ENCODE measurements at places on chromosomes 11 and 22.

DNA sequence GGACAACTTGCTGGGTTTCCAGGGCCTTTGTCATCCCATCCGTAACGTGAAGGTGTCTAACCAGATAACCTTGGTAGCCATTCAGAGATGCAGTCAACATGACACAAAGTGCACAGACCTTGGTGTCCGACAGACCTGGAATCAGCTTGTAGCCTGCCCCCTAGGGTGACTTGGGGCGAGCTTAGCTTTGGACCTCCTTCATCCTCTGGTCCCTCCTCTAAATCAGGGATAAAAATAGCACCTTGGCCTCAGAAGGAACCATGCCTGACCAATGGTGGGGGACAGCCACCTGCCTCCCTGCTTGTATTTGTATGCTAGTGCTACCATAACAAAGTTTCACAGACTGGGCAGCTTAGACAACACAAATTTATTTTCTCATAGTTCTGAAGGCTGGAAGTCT is 3.7 kb downstream of the SNRPD3 start:
- H3K36me3 ChIP-seq: peaks cover 27% of the 10 kb centered on the region
- H3K27ac ChIP-seq: no peak overlapping the region
- H3K4me1 ChIP-seq: peaks cover 2% of the 10 kb centered on the region
- DNase-seq: no peak
- no peaks in the 10 kb centered on the region for H3K27me3 ChIP-seq
- H3K4me3 ChIP-seq: no peak overlapping the region

- H3K36me3 ChIP-seq: no peaks in the 10 kb centered on the region
- H3K4me3 ChIP-seq: no peak overlapping the region
- H3K27ac ChIP-seq: no peak overlapping the region
- H3K27me3 ChIP-seq: no peaks in the 10 kb centered on the region
- H3K4me1 ChIP-seq: peaks cover 11% of the 10 kb centered on the region
- DNase-seq: no peak
Observed at GRCh38 chr11:74701351-74701750, 29.9 kb downstream of the CHRDL2 start.

DNA sequence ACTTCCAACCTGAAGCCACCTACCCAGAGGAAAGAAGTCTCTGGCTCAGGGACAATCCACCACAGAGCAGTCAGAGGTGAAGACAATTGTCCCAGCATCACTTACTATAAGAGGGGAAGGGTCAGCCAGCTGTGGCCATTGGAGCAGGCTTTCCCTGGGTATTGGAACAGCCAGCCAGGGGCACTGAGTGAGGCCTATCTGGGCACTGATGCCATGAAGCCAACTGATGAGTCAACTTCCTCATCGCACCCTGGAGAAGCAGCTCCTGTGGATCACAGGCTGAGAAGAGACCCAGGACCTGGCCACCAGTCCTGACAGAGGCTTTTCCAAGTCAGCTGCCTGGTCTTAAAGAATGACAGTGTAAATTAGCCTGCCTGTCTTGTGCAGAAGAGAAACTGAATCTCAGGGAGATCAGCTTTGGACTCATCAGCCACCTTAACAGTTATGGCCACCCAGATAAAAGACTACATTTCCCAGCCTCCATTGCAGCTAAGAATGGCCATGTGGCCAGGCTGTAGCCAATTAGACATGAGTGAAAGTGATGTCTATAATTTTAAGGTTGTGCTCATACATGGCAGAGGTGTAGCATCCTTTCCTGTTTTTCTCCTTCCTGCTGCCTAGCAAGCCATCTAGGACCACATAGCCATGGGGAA is 19.0 kb downstream of the CHST1 start:
- no peak overlapping the region for H3K27ac ChIP-seq
- H3K27me3 ChIP-seq: peaks cover 4% of the 10 kb centered on the region
- no peaks in the 10 kb centered on the region for H3K36me3 ChIP-seq
- H3K4me3 ChIP-seq: no peak overlapping the region
- DNase-seq: peak; percentile 22

GRCh38 chr11:71408826-71409225 is 39.4 kb downstream of the DHCR7 start:
- no peak for DNase-seq
- H3K36me3 ChIP-seq: no peaks in the 10 kb centered on the region
- H3K4me1 ChIP-seq: no peaks in the 10 kb centered on the region

DNA sequence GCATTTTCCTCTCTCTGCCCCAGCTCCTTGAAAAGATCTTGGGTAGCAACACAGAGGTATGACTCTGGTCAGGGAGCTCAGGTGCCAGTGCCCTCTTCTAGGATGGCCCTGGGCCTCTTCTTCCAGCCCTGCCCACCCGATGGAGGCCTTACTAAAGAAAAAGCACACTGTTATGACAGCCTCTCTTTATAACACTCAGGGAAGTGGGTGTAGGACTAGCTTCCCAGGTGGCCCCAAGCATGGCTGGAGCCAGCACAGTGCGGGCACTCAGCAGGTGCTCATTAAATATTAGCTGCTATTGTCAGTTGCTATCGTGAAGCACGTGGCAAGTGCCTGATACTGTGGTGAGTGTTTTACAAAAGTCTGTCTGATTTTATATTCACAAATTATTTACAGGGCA is 127.2 kb upstream of the B3GAT1 start:
- H3K4me1 ChIP-seq: no peaks in the 10 kb centered on the region
- no peaks in the 10 kb centered on the region for H3K36me3 ChIP-seq
- H3K4me3 ChIP-seq: no peak overlapping the region
- H3K27me3 ChIP-seq: no peaks in the 10 kb centered on the region
- DNase-seq: no peak

DNA sequence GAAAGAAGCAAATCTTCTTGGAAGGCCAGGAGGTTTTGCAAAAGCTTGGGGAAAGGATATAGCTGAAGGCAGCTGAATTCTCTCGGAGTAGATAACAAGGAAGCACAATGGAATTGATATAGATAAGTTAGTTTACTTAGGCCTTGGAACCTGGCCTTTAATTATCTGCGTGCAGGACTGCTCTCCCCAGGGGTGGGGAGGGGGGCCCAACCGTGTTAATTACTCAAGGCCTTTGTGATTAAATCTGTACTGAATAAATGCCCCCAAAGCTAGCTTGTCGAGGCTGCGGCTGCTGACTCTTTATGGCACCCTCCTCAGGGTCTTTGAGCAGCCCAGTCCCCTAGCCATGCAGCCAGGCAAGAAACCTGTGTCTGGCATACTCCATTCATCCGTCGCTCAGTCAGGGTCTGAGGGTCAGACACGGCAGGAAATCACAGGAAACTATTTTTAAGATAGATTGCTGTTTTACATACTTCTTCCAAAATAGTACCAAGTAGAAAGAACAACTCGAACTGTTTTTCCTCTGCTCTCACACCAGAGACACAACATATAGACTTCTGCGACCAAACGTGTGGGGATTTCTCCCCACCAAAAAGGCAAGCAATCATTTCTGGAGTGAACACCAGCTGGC is 36.5 kb downstream of the MS4A2 start:
- no peak overlapping the region for H3K27ac ChIP-seq
- no peak overlapping the region for H3K4me3 ChIP-seq
- no peak for DNase-seq
- H3K4me1 ChIP-seq: no peaks in the 10 kb centered on the region
- no peaks in the 10 kb centered on the region for H3K36me3 ChIP-seq

- H3K27ac ChIP-seq: peak overlapping the region; percentile 99
- peaks cover 5% of the 10 kb centered on the region for H3K4me1 ChIP-seq
- DNase-seq: peak; percentile 65
- no peaks in the 10 kb centered on the region for H3K27me3 ChIP-seq
- peak overlapping the region; percentile 88 for H3K4me3 ChIP-seq
- H3K36me3 ChIP-seq: peaks cover 19% of the 10 kb centered on the region
Observed at GRCh38 chr11:61362542-61362875, 335 bp downstream of the TMEM138 start.

GRCh38 chr22:27420817-27421361 is 380.7 kb downstream of the MN1 start:
- peaks cover 13% of the 10 kb centered on the region for H3K27me3 ChIP-seq
- peak; percentile 95 for DNase-seq
- H3K36me3 ChIP-seq: no peaks in the 10 kb centered on the region
- peaks cover 18% of the 10 kb centered on the region for H3K4me1 ChIP-seq
- peak overlapping the region; percentile 62 for H3K27ac ChIP-seq

DNA sequence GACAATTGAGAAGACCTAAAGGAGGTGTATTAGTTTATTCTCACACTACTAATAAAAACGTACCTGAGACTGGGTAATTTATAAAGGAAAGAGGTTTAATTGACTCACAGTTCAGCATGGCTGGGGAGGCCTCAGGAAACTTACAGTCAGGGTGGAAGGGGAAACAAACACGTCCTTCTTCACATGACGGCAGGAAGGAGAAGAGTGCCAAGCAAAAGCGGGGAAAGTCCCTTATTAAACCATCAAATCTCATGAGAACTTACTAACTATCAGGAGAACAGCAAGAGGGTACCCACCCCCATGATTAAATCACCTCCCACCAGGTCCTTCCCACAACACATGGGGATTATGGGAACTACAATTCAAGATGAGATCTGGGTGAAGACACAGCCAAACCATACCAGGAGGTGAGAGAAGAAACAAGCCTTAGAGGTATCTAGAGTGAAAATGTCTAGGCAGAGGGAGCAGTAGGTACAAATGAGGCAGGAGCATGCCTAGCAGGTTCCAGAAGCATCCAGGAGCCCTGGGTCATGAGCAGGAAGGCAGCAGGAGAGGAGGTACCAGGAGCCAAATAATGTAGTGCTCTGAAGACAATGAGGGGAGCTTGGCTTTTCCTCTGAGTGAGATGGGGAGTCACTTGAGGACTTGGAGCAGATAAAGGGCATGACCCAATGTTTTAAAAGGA is 31.6 kb downstream of the IL10RA start:
- no peaks in the 10 kb centered on the region for H3K36me3 ChIP-seq
- no peak for DNase-seq
- no peak overlapping the region for H3K4me3 ChIP-seq
- H3K27ac ChIP-seq: no peak overlapping the region

DNA sequence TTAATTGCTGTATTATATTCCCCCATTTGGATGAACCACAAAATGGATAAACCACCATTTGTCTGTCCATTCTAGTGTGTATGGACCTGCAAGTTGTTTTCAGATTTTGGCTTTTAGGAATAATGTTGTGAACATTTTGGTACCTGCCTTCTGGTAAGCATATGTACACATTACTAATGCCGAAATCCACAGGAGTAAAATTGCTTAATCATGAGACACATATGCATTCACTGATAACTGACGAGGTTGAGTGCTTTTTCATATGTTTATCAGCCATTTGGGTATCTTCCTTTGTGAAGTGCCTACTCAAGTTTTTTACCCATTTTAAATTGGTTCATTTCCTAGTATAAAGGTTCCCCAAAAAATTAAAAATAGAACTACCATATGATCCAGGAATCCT is 34.2 kb downstream of the OSBP2 start:
- H3K27ac ChIP-seq: no peak overlapping the region
- no peaks in the 10 kb centered on the region for H3K36me3 ChIP-seq
- no peak overlapping the region for H3K4me3 ChIP-seq
- DNase-seq: no peak

GRCh38 chr11:119786431-119787073 is 57.6 kb upstream of the NECTIN1 start:
- no peak overlapping the region for H3K27ac ChIP-seq
- H3K27me3 ChIP-seq: peaks cover 15% of the 10 kb centered on the region
- no peak overlapping the region for H3K4me3 ChIP-seq
- DNase-seq: no peak
- no peaks in the 10 kb centered on the region for H3K36me3 ChIP-seq

DNA sequence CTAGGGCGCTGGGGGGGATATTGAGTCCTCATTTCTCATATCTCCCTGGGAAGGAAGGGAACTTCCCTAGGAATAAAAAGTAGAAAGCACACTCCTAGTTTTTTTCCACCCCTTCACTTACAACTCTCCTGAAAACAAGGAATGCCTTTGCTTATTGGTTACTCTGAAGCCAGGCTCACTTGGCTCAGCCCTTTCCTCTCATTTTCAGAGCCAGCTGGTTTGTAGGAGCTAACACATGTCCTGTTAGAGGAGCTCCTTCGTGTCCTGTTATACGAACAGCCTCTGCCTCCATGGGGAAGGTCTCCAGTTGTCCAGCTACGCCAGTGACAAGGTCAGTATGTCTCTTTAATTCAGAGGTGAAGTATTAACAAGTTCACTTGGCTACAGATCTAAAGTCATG is 17.6 kb downstream of the ALKBH8 start:
- peaks cover 7% of the 10 kb centered on the region for H3K36me3 ChIP-seq
- H3K4me1 ChIP-seq: no peaks in the 10 kb centered on the region
- DNase-seq: no peak
- no peak overlapping the region for H3K27ac ChIP-seq
- no peak overlapping the region for H3K4me3 ChIP-seq

DNA sequence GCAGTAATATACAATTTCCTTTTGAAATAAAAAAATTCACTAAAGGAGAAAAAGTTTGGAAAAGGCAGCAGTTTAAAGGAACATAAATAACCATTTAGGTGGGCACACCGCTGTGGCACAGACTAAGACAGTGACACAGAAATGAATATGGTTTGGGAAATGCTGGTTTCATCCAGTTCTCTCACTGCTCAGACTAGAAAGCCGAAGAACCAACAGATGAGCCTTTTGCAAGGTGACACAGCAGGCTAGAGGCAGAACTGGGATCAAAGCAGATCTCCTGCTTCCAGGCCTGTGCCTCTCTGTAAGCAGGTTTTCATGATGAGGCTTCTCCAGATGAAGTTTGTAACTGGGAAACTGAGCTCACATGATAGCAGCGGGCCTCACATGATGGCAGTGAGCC is 380.0 kb upstream of the NARS2 start:
- no peak for DNase-seq
- no peaks in the 10 kb centered on the region for H3K36me3 ChIP-seq
- H3K4me3 ChIP-seq: no peak overlapping the region

GRCh38 chr11:122204206-122204605 is 88.2 kb upstream of the BLID start:
- DNase-seq: no peak
- no peaks in the 10 kb centered on the region for H3K27me3 ChIP-seq
- peaks cover 12% of the 10 kb centered on the region for H3K36me3 ChIP-seq
- H3K4me3 ChIP-seq: no peak overlapping the region
- H3K4me1 ChIP-seq: peaks cover 46% of the 10 kb centered on the region

DNA sequence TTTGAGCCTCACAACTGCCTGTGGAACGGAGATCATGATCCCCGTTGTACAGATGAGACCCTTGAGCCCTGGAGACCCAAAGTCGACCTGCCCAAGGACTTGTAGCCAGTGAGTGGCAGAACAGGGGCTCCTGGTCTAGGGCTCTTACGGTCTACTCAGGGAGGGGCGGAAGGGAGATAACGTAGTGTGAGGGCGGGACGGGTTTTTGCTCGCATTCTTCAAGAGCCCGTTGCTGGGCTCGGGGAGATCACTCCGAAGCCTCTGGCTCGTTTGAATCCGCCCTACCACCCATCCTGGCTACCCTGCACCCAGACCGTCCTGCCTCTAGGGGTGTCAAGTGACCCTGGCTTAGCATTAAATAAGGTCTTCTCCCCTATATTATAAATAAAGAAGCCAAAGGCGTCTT is 639 bp downstream of the CRY2 start:
- peaks cover 13% of the 10 kb centered on the region for H3K4me1 ChIP-seq
- H3K27ac ChIP-seq: peak overlapping the region; percentile 90
- no peaks in the 10 kb centered on the region for H3K36me3 ChIP-seq
- DNase-seq: peak; percentile 64
- no peaks in the 10 kb centered on the region for H3K27me3 ChIP-seq

GRCh38 chr11:95835768-95836488 is 45.6 kb downstream of the CEP57 start:
- peaks cover 6% of the 10 kb centered on the region for H3K36me3 ChIP-seq
- no peaks in the 10 kb centered on the region for H3K27me3 ChIP-seq
- H3K4me1 ChIP-seq: peaks cover 12% of the 10 kb centered on the region
- H3K4me3 ChIP-seq: no peak overlapping the region
- peak; percentile 96 for DNase-seq

- no peaks in the 10 kb centered on the region for H3K27me3 ChIP-seq
- H3K4me1 ChIP-seq: peaks cover 44% of the 10 kb centered on the region
- DNase-seq: peak; percentile 81
- H3K36me3 ChIP-seq: peaks cover 4% of the 10 kb centered on the region
Observed at GRCh38 chr11:8810540-8811301, 100.3 kb upstream of the AKIP1 start.

GRCh38 chr11:68840661-68841653 is 759 bp downstream of the CPT1A start:
- H3K36me3 ChIP-seq: peaks cover 1% of the 10 kb centered on the region
- H3K4me3 ChIP-seq: peak overlapping the region; percentile 88
- H3K27ac ChIP-seq: peak overlapping the region; percentile 74
- peak; percentile 31 for DNase-seq
